ENCODE measurements at places on chromosomes 16 and 17.

- peak; percentile 91 for DNase-seq
Observed at GRCh38 chr16:27195941-27196595, 7.3 kb upstream of the KDM8 start.

DNA sequence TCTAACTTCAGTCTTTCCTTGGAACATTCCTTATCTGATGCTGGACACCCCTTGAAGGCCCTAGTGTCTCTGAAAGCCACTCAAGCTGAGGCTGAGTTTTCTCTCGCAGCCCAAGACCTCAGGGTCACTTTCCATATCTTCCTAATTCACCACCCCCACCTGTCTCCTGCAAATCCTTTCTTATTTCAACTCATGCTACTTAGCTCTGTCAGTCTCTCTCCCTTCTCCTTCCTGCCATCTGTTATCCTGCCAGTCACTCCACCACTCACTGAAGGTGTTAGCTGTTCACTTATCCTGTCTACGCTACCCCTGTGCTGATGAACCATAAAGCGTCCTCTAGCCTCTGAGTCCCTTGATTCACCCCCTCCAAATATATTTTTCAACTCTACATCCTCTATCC lies 143.9 kb upstream of the SHISA6 start:
- no peak for DNase-seq

DNA sequence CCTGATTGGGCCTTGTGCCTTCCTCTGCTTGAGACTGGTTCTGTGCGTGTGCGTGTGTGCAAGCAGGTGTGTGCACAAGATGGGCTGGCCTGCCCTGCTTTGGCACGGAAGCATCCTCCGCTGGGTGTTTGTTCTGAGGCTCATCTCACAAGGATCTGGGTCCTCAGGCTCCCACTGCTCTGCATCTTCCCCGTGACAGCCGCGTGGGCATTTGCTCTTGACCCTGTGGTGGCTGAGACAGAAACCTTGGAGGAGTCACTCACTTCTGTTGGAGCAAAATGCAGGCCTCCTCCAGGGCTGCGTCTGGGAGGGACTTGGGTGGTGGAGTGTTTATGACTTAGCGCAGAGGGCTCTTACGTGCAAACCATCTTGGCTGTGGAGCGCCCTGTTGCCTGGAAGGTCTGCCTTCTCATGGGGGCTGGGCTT lies 119.2 kb downstream of the RPTOR start:
- no peak for DNase-seq

DNA sequence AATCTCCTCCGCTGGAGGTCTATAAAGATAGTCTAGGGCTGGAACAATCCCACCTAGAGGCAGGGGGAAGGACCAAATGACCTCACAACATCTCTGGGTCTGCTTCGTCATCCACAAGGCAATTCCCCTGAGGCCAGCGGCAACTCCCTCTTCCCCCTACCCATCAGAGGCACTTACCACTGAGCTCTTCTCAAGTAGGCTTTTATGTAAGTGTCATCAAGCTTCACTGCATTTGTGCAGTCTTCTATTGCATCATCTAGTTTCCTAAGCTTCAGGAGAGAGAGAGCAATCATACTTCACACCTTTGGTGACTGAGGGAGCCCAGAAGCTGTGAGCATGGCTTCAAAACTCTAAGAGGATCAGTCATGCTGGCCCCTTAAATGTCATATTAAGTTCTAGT lies 21.0 kb downstream of the CNP start:
- DNase-seq, result no peak

GRCh38 chr16:65668064-65668595 lies 546.3 kb upstream of the CDH11 start:
- DNase-seq, result no peak

- no peak for DNase-seq
Observed at GRCh38 chr17:75265614-75266315, 4.1 kb downstream of the MRPS7 start.

GRCh38 chr16:1042866-1043265 lies 29.7 kb upstream of the SSTR5 start:
- DNase-seq, result no peak

DNA sequence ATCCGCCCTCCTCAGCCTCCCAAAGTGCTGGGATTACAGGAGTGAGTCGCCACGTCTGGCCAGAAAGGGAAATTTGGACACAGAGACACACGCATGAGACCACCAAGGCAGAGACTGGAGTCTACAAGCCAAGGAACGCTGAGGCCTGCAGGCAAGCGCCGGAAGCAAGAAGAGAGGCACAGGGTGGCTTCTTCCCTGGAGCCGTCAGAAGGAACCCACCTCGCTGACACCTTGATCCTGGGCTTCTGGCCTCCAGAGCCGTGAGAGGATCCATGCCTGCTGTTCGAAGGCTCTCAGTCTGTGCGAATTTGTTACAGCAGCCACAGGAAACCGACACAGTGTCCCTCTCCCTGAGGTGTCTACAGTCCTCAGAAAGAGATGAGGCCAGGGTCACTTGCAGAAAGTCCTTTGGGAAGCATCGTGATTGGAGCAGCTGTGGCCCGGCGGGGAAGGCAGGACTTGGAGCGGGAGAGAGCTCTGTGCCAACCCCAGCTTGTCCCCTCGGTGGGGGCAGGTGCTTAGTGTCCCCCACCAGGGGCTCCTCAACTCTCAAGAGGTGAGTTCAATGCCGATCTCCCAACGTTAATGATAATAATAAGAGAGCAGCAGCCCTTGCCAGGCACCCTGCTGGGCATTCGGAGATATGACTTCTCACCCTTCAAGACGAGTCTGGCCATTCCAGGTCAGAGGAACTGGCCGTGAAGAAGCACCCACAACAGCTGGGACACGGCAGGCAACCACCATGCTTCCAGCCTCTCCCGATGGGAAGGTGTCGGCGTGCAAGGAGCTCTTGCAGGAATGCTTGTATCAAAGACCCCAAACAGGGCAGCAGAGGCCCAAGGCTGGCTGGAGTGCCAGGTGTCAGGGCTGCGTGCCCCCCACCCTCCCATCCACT lies 68.4 kb upstream of the TNRC6C start:
- DNase-seq, result no peak

GRCh38 chr16:24957887-24958286 lies 57.3 kb downstream of the ARHGAP17 start:
- DNase-seq, result no peak
